ENCODE measurements at places on chromosomes 6 and 20. TPM values are rescaled to one million over a fixed set of nuclear protein-coding genes. Genes with fewer than 3 reads are reported as not detected.
A peak's percentile ranks its signal among the peaks of the same experiment; 100 is the strongest.

DNA sequence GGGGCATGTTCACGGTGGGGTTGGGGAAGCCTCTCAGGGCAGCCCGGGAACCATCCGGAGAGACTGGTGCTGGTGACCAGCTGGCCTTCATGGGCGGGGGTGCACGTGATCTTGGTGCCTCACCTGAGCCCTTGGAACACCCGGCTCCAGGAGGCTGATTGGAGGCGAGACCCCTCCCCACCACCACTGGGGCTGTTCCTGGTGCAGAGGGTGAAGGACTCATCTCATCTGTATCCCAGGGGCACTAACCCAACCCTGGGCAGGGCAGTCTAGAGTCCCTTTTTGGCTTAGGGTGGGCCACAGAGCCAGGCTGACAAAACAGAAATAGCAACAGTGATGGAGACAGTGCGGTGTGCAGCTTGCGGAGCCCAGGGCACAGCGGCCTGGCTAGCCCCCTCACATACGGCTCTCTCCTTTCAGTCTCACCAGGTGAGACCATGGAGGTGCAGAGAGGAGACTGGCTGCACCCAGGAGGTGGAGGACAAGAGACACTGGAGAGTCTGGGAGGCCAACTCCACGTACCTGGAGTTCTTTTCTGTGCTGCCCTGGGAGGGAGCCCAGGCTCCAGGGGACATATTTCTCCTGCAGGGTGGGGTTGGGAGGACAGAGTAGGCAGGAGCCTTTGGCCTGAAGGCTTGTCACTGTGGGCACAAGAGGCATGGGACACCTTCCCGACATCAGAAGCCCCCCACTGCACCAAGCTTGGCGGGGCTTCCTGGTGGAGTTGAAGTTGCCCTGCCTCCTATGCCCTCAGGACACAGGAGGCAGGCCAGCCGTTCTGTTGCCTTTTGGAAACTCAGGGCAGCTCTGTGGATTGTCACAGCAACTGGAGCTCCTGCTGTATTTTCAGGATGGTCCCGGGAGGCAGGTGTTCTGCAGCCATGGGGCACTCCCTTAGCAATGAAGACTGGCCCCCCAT is 106.0 kb downstream of the SYCP2 start:
- DNase-seq = no peak
- H3K4me3 ChIP-seq = no peak overlapping the region
- no peaks in the 10 kb centered on the region for H3K36me3 ChIP-seq
- H3K27me3 ChIP-seq = no peaks in the 10 kb centered on the region
- no peak overlapping the region for H3K27ac ChIP-seq
- H3K4me1 ChIP-seq = no peaks in the 10 kb centered on the region

GRCh38 chr6:36666826-36667591 is 11.5 kb upstream of the CDKN1A start:
- H3K36me3 ChIP-seq = no peaks in the 10 kb centered on the region
- no peaks in the 10 kb centered on the region for H3K4me1 ChIP-seq
- DNase-seq = peak; percentile 82
- H3K27me3 ChIP-seq = no peaks in the 10 kb centered on the region
- H3K27ac ChIP-seq = no peak overlapping the region
- no peak overlapping the region for H3K4me3 ChIP-seq

DNA sequence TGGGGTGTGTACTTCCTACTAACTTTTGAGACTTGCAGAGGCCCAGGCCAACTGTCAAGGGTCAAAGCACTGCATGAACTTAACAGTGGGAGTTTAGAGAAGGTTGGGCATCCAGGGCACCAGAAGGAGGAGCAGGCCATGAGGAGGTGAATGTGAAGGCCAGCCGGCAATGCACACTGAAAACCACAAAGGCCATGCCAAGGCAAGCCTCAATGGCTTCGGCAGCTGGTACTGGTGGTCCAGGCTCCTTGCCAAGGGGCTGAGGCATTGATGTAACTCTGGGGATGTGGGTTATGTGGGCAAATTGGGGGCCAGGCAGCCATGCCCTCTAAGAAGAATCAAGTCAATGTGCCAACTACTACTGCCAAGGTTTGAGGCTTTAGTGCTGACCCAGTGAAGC is 222.4 kb downstream of the UNC5CL start:
- H3K4me3 ChIP-seq = no peak overlapping the region
- no peaks in the 10 kb centered on the region for H3K27me3 ChIP-seq
- no peaks in the 10 kb centered on the region for H3K4me1 ChIP-seq
- no peaks in the 10 kb centered on the region for H3K36me3 ChIP-seq
- H3K27ac ChIP-seq = no peak overlapping the region

DNA sequence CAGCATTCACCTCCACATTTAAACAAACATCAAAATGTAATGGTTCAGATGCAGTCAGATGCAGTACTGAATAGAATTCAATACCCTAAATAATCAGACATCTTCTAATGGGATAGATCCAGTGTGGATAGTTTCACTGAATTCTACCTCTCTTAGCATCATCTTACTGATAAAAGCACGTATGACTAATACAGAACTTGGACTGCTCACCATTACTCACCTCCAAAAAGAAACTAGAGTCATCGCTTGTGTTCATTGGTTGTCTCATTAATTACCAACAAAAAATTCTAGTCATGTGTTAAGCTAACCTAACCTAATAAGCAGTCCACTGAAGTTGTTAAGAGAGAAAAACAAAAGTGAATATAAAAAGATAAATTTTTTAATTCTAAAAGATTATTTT is 165.9 kb upstream of the IRAK1BP1 start:
- H3K27ac ChIP-seq = no peak overlapping the region
- no peaks in the 10 kb centered on the region for H3K27me3 ChIP-seq
- no peaks in the 10 kb centered on the region for H3K4me1 ChIP-seq
- no peaks in the 10 kb centered on the region for H3K36me3 ChIP-seq

- DNase-seq = no peak
- no peaks in the 10 kb centered on the region for H3K4me1 ChIP-seq
- H3K36me3 ChIP-seq = no peaks in the 10 kb centered on the region
- H3K27ac ChIP-seq = no peak overlapping the region
- H3K4me3 ChIP-seq = no peak overlapping the region
- no peaks in the 10 kb centered on the region for H3K27me3 ChIP-seq
Observed at GRCh38 chr6:121187833-121188200, 146.5 kb downstream of the TBC1D32 start.

DNA sequence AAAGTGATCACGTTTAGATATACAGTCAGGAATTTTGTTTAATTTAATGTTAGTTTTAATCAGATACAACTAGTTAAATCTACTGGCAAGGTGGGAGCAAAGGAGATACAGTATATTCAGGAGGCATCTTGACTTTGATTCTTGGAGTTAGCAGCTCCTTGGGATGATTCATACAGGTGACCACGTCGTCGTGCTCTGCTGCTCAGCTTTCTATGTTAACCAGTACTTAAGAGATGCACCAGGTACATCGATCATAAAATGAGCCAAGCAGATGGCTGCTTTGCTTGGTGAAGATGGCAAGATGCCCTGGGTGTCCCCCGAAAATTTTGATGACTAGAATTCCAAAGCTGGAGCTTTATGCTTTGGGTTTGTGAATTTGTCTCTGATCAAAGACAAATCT is 64.7 kb downstream of the TBC1D7 start:
- H3K36me3 ChIP-seq = no peaks in the 10 kb centered on the region
- DNase-seq = no peak
- no peak overlapping the region for H3K27ac ChIP-seq
- no peaks in the 10 kb centered on the region for H3K27me3 ChIP-seq
- no peaks in the 10 kb centered on the region for H3K4me1 ChIP-seq
- H3K4me3 ChIP-seq = no peak overlapping the region

GRCh38 chr20:59131551-59132285 is 31.9 kb upstream of the ZNF831 start:
- no peak for DNase-seq
- no peaks in the 10 kb centered on the region for H3K27me3 ChIP-seq
- no peak overlapping the region for H3K4me3 ChIP-seq

- DNase-seq = no peak
- no peak overlapping the region for H3K27ac ChIP-seq
- no peaks in the 10 kb centered on the region for H3K4me1 ChIP-seq
- no peaks in the 10 kb centered on the region for H3K36me3 ChIP-seq
Observed at GRCh38 chr6:124984668-124985338, 22.6 kb downstream of the RNF217 start.

- no peaks in the 10 kb centered on the region for H3K36me3 ChIP-seq
- H3K27ac ChIP-seq = no peak overlapping the region
- no peaks in the 10 kb centered on the region for H3K4me1 ChIP-seq
- DNase-seq = no peak
Observed at GRCh38 chr6:153207617-153208016, 76.5 kb upstream of the RGS17 start.

DNA sequence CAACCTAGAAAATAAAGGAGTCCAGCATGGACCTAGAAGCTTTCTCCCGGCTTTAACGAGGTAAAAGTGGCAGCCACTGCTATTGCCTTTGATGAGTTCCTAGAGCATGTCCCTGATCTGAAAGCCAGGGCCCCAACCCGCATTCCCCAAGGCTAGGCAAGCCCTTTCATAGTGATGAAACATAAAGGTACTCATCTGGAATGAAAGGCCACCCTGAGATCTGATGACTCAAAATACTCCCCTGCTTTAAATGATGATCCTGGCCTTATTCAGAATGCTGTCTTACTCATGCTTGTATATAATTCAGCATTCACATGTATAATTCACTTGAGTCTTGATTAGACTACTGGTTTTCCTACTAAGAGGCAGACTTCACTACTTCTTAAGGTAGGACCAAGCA is 21.3 kb downstream of the TTPAL start:
- H3K36me3 ChIP-seq = peaks cover 18% of the 10 kb centered on the region
- no peak overlapping the region for H3K27ac ChIP-seq
- peaks cover 7% of the 10 kb centered on the region for H3K4me1 ChIP-seq
- H3K27me3 ChIP-seq = no peaks in the 10 kb centered on the region
- no peak overlapping the region for H3K4me3 ChIP-seq

DNA sequence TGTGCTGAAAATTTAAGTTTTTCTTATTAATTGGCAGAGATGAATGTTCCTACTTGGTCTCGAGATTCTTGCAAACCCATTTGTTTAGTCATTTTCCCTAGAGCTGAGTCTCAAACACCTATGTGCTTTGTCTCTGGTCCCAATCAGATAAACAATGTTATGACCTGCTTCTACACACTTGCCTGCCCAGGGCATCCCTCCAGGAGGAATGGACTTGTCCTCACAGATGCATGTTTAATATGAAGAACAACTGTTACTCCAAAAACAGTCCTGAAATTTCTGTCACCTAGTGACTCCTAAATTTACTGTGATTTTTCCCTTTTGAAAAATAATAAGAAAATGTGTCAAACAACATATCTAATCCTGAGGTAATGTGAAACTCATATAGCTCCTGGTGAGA is 43.7 kb downstream of the HDGFL1 start:
- H3K4me1 ChIP-seq = no peaks in the 10 kb centered on the region
- no peaks in the 10 kb centered on the region for H3K36me3 ChIP-seq
- no peaks in the 10 kb centered on the region for H3K27me3 ChIP-seq
- H3K27ac ChIP-seq = no peak overlapping the region

MAFB gene
- 16.6 TPM for total RNA-seq

ELMO2 gene
- total RNA-seq = 22.9 TPM

RREB1 gene
- total RNA-seq = 42.3 TPM

SYNDIG1 gene
- not detected for total RNA-seq

Data from right lobe of liver (tissue), 6 donors.